ENCODE measurements at places on chromosomes 11 and 22. TPM values are rescaled to one million over a fixed set of nuclear protein-coding genes. Genes with fewer than 3 reads are reported as not detected.

Gene RTN4RL2
- total RNA-seq: not detected

Gene GLYAT
- not detected for total RNA-seq

Gene SESN3
- 0.72 TPM for total RNA-seq

Gene TBX10
- total RNA-seq: not detected

Gene GGTLC3
- not detected for total RNA-seq

Gene LIF
- 82.9 TPM for total RNA-seq

Gene KCNQ1
- not detected for total RNA-seq

Gene OR52I1
- not detected for total RNA-seq

Gene KDELR3
- 111 TPM for total RNA-seq

Gene MFRP
- total RNA-seq: not detected

Gene SYT12
- total RNA-seq: under 0.01 TPM

Gene APOL3
- 11.6 TPM for total RNA-seq

Gene PNPLA5
- total RNA-seq: not detected

Gene ESAM
- 0.22 TPM for total RNA-seq

Gene CHEK2
- 13.7 TPM for total RNA-seq

Gene PLCB3
- total RNA-seq: 105 TPM

Gene ELFN2
- 0.66 TPM for total RNA-seq

Gene SHISAL1
- 0.57 TPM for total RNA-seq

Gene GGT1
- 12.0 TPM for total RNA-seq

Gene CABP7
- not detected for total RNA-seq

Gene IFTAP
- total RNA-seq: 12.3 TPM

Gene MS4A6A
- total RNA-seq: not detected
